ENCODE measurements at places on chromosomes 6 and 20.

DNA sequence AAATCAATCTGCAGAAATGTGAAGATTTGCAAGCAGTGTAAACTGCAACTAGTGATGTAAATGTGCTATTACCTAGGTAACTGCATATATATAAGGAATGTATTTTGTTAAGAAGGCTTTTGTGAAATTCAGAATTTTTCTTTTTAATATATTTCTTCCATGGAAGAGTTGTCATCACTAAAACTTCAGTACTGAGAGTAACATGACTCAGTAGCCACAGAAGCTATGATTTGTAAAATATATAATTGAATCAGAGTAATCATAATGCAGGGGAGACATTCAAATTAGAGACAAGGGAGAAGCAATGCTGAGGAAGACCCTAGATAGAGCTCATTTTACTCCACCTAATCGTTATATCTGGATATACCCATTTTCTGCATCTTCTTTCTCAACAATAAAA, 141.7 kb downstream of the ADGRG6 start:
- no peak for DNase-seq

DNA sequence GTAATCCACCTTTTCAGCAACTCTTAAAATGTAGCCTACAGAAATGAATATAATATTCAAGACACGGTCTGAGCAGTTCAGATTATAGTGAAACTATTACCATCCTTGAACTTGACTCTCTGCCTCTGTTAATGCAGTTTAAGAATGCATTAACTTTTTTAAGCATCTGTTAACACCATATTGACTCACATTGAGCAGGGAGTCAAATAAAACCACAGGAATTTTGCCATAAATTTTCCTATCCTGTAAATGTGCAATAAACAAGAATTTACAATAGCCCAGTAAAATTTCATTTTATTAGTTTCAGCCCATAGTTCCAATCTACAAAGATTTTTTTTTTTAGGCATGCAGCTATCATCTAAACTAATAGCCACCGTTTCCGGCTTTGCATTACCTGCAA, 239.2 kb upstream of the DEFB112 start:
- DNase-seq, result no peak

- DNase-seq, result no peak
Measured at GRCh38 chr6:22082218-22082617, 214.6 kb downstream of the PRL start.

DNA sequence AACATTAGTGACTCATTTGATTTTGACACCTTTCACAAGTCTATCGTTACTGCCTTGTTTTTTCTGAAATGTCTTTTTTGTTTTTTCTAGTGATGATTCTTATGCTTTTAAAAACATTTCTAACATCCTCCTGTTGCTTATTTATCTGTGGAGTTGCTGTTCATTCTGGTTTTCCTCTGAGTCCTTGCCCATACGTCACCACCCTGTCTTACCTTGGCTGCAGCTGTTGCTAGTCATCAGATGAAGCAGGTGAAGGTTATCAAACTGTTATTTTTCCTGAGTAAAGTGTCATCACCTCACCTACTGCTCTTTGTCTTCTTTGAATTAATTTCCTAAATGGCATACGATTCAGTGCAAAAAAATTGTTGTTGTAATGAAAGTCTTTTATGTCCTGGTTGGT, 376.6 kb downstream of the GRIK2 start:
- DNase-seq, result no peak
